Activated CD8-positive, alpha-beta memory T cell treated with anti-CD3 and anti-CD28 coated beads for 4 hours (primary cell): ENCODE measurements at places on chromosomes 5 and 9.

- DNase-seq, result no peak
Measured at GRCh38 chr5:135393229-135393628, 5.8 kb downstream of the MACROH2A1 start.

GRCh38 chr5:137891849-137892248, 2.6 kb downstream of the PKD2L2 start:
- DNase-seq, result no peak

GRCh38 chr9:92738661-92739081, 26.0 kb downstream of the BICD2 start:
- DNase-seq, result no peak

DNA sequence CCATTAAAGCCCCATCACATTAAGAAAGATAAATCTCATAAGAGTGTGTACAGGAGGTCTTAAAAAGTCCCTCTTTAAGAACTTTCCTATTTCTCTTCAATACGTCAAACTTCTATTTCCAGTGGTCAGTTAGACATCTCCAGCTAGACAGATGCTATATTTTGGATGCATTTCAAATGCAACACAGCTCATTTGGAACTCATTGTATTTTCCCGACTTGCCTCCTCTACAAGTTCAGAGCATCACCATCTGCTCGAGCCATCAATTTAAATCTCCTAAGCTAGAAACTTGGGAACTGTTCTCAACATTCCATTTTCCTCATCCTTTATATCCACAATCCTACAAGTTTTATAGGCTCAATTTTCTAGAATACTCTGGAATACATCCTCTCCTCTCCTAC, 3.2 kb upstream of the UHRF2 start:
- no peak for DNase-seq

DNA sequence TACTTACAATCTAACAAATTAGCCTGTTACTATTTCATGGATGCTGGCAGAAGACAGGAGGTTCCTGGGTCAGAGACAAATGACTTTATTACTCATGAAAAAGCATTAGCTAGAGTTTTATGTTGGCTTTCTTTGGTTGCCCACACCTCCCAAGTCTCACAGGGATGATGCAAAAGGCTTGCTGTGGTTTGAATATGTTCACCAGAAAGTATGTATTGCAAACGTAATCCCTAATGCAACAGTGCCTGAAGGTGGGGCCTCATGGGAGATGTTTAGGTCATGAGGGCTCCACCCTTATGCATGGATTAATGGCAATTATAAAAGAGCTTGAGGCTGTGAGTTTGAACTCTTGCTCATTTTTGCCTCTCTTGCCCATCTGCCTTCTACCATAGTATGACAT, 28.5 kb downstream of the DPYSL3 start:
- no peak for DNase-seq
